Spleen (tissue), 13 donors: ENCODE measurements at places on chromosomes 6 and 20. TPM values are rescaled to one million over a fixed set of nuclear protein-coding genes. Genes with fewer than 3 reads are reported as not detected.

- no peaks in the 10 kb centered on the region for H3K4me1 ChIP-seq
- no peak overlapping the region for H3K27ac ChIP-seq
- H3K4me3 ChIP-seq: no peak overlapping the region
- no peak for DNase-seq
- no peaks in the 10 kb centered on the region for H3K36me3 ChIP-seq
- H3K27me3 ChIP-seq: no peaks in the 10 kb centered on the region
Observed at GRCh38 chr6:29129326-29130012, 21.6 kb downstream of the OR2J3 start.

- H3K36me3 ChIP-seq: no peaks in the 10 kb centered on the region
- no peaks in the 10 kb centered on the region for H3K27me3 ChIP-seq
Observed at GRCh38 chr6:11538819-11539468, 1.4 kb downstream of the TMEM170B start.

GRCh38 chr20:11907621-11908020, 10.1 kb upstream of the BTBD3 start:
- H3K36me3 ChIP-seq: no peaks in the 10 kb centered on the region
- H3K27me3 ChIP-seq: no peaks in the 10 kb centered on the region
- no peak overlapping the region for H3K4me3 ChIP-seq
- no peak overlapping the region for H3K27ac ChIP-seq
- H3K4me1 ChIP-seq: no peaks in the 10 kb centered on the region

DNA sequence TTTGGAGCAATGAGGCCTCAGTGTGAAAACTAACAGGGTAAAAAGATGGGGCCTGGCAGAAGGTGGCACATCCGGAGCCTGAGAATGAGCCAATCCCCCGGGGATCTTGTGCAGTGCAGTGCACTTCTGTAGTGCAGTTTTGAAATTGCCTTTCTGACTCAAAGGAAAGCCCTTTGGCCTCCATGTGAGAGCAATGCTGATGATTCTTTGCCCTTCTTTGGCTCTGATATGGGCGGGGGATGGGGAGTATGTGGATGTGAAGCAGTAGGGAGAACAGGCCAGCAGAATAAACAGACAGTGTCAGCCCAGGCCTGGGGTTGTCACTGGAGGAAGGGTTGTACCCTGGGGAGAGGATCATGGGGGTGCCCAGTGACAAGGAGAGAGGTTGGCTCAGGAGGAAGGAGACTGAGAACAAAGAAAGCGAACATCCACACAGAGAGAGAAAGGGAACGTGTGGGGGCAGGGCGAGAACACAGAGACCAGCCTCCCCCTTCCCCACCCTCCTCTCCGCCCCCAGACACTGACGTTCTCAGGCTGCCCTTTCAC, 351.2 kb downstream of the CDC5L start:
- no peak overlapping the region for H3K4me3 ChIP-seq
- DNase-seq: no peak
- no peaks in the 10 kb centered on the region for H3K4me1 ChIP-seq
- no peaks in the 10 kb centered on the region for H3K27me3 ChIP-seq
- no peak overlapping the region for H3K27ac ChIP-seq

DNA sequence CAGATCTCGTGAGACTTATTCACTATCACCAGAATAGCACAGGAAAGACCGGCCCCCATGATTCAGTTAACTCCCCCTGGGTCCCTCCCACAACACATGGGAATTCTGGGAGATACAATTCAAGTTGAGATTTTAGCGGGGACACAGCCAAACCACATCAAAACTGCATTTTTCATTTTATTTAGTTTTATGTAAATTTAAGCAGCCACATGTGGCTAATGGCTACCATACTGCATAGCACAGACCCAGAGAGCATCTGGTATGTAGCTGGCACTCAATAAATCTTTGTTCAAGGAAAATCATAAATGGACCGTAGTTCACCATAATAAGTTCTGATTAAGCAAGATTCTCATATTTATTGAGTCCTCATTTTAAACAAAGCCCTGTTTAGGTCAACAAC, 15.3 kb downstream of the GFOD1 start:
- H3K27ac ChIP-seq: no peak overlapping the region
- no peaks in the 10 kb centered on the region for H3K27me3 ChIP-seq
- H3K4me1 ChIP-seq: peaks cover 13% of the 10 kb centered on the region
- DNase-seq: no peak
- H3K36me3 ChIP-seq: peaks cover 22% of the 10 kb centered on the region

The NKX2-4 gene
- not detected for total RNA-seq
